ENCODE measurements at places on chromosomes 6 and 20. TPM values are rescaled to one million over a fixed set of nuclear protein-coding genes. Genes with fewer than 3 reads are reported as not detected.

Gene MTFR2
- 0.78 TPM for total RNA-seq

Gene MRAP2
- 3.6 TPM for total RNA-seq

Gene PTGIS
- 10.9 TPM for total RNA-seq

DNA sequence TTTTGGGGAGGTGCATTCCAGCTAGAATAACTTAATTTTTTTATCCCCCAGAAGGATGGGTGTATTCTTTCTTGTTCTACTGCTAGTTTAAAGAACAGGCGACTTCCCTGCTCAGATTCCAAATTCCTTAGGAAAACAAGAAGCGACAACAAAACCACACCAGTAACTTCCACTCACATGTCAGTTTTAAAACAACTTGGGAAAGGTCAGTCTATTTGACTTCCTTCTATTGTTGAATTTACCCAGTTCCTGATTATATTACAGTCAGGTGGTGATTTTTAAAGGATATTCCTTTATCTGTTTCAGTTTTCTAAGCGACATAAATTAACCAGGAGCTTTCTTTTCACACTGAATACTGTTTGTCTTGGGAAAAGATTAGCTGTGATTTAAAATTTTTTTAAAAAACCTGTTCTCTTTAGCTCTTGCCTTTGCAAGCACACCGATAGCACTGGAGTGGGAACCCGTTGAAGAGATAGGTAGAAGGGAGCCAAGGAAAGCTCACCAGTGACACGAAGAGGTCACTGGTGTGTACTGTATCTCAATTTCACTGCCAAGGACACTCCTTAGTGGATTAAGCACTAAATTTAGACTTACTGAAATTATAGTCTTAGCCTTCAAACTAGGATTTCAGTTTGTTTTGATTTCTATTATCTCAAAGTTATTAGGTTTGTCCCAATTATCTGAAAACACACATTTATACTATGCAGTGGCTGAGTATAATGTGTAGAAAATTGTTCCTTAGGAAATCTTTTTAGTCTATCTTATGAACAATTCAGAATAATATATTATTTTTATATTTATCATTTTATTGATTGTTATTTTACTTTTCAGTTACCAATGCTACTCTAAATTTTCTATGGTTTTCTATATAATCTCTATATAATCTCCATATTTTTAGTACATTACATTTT is 22.3 kb downstream of the MARCKS start:
- no peak overlapping the region for H3K27ac ChIP-seq
- peak; percentile 63 for DNase-seq
- H3K4me1 ChIP-seq: peaks cover 8% of the 10 kb centered on the region
- H3K27me3 ChIP-seq: no peaks in the 10 kb centered on the region
- no peaks in the 10 kb centered on the region for H3K36me3 ChIP-seq

- no peaks in the 10 kb centered on the region for H3K27me3 ChIP-seq
- no peak overlapping the region for H3K4me3 ChIP-seq
- H3K36me3 ChIP-seq: no peaks in the 10 kb centered on the region
- H3K27ac ChIP-seq: no peak overlapping the region
- DNase-seq: no peak
- H3K4me1 ChIP-seq: no peaks in the 10 kb centered on the region
Observed at GRCh38 chr6:65979120-65979519, 272.1 kb upstream of the EYS start.
